AG04449 (cell line): ENCODE measurements at places on chromosomes 1 and 21.
A peak's percentile ranks its signal among the peaks of the same experiment; 100 is the strongest.

- DNase-seq = no peak
Observed at GRCh38 chr1:243831463-243831862, 18.6 kb downstream of the AKT3 start.

DNA sequence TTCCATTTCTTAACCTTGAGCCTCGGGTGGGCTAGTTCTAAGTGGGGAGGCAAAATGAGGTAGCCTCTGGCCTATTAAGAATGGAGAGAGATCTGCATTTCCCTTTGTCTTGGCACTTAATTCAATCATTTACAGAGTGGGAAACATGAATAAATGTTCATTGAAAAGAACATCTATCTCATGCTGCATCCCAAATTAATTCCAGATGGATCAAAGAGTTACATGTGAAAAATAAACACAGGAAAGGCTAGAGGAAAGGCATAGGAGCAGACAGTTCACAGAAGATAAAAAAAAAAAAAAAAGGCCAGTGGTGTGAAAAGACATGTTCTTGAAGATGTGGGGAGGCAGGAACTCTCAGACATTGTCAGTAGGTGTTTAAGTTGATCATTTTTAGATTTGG is 35.7 kb upstream of the EPS8L3 start:
- no peak for DNase-seq

DNA sequence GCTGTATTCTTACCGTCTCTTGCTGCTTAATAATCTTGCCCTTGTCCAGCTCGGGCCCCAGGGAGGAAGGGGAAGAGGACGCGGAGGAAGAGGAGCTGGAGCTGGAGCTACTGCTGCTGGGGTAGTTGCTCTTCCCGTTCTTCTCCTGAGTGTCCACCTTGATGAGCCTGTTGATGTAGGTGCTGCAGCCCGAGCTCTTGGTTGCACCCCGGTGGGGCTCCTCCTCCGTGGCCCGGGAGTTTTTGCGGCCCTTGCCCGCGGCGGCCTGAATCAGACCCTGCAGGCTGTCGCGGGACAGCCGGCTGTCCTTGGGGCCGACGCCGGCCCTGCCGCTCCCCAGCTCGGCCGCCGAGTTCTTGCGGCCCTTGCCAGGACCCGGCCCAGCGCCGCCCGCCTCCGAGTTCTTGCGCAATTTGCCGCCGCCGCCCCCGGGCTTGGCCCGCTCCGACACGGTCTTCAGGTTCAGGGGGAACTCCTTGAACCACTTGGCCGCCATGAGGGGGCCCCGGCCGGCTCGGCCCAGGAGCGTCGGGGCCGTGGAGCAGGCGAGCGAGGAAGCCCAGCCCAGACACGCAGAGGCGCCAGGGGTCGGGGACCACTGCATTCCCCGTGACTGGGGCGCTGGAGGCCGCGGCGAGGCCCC is 475 bp upstream of the TDRD10 start:
- no peak for DNase-seq

- no peak for DNase-seq
Observed at GRCh38 chr1:234917495-234918180, 211.0 kb downstream of the TOMM20 start.

DNA sequence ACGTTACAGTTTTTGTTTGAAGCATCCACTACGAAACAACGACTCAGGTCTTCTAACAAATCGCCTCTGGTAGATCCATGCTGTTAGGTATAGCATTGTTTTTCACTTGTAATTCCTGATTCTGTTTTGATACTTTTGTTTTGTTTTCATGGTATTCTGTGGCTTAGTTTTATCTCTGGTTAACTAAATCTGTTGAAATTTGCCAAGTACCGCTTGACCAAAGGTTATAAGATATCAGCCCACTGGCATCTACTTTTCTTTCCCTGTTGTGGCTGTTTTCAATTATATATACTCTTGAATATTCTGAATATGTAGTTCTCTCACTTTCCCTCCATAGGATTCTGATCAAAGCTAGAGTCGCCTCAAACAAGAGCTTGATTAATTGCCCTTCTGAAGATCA is 274.8 kb upstream of the C1orf105 start:
- DNase-seq = no peak

DNA sequence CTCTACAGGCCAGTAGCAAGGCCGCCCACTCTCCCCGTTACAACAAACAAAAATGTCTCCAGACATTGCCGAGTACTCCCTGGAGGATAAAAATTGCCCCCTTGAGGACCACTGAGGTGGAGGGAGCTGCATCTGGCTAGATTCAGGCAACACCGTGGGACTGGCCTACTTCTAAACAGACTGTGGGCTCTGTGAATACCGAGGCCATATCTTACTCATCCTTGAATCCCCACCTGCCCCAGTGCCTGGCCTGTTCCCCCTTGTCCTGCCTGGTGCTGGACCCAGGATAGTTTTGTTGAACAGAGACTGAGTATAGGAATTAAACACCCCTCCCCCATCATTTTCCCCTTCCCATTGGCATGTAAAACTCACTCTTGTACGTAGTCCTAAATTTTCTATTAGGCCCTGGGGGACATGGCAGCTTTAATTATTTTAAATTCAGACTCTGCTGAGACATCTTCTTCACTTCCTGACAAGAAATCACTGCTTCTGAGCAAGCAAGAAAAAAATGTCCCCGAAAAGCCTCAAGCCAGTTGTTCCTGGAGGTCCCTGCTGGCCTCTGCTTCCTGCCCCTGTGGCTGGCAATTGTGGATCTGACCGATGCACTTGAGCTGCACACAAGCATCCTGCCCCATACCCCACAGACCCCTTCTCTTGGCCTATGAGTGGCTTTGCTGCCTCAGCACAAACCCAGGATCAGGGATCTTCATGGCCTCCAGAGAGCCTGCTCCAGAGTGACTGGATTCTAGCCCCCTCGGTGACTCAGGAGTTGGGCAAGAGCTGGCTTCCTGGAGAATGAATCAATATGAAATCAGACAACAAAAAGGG is 111.0 kb downstream of the ACTL8 start:
- DNase-seq = peak; percentile 76

DNA sequence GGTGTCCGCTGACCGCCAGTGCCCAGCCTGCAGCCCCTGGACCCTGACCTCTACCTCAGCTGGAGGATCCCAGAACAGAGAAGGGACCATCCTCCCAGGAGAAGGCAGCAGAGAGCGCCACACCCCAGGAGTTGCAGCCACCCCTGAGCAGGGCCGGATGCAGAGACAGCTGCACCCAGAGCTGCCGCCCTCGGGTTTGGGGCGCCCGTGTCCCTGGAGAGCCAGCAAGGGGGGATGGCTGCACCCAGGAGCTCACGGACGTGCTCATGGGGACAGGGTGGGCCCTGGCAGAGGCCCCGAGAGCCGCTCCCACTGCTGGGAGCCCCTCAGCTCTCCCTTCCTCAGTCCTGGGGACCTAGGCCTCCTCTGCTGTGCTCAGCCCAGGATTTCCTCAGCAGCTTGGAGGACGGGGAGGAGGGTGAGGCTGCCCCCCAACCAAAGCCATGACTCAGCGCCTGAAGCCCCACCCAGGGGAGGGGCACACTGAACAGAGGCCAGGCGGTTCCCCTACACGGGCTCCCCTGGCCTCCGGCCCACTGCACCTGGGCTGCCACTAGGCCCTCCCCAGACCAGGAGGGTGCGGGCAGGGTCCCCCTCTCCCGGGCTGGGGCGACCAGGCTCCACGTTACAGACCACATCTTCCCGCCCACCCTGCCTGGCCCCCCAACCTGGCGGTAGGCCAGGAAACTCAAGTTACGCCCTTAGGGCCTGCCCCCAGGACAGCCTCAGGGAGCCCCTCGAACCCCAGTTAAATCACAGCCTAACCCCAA is 2.2 kb downstream of the ACAP3 start:
- no peak for DNase-seq

- DNase-seq = no peak
Observed at GRCh38 chr1:54479251-54479650, 68.8 kb upstream of the ACOT11 start.

DNA sequence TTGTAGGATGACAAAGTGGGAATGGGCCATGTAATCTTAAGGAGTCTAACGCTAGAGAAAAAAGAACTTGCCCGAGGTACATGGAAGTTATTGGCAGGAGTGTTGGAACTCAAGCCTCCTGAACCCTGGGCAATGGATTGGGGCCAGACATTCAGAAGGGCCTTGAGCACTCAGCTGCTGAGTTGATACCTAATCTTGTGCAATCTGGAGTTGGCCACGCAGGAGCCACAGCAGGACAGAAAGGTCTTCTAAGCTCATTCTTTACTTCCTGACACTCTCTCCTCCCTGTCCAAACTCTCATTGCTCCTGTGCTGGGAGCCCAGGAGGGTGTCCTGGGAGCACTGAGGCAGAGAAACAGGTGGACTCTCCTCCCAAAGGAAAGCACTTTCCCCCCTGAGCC is 25.1 kb upstream of the CSF1 start:
- DNase-seq = no peak

DNA sequence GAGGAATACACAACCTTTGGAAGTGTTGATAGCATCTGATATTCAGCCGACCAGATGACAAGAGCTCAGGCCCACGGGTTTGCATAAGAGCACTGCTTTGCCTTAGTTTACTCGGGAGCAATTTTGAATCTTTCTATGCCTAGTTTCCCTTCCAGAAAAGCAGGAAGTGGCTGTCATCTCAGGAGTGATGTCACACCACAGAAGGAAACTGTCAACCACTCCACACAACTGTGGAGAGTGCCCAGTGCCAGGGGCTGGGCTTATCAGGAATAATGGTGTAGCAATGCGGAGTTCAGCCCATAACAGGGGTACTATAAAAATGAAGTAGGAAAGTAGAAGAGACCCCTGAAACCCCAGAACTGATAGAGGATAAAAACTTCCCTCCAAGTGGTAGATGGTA is 28.4 kb downstream of the NTPCR start:
- DNase-seq = no peak

- no peak for DNase-seq
Observed at GRCh38 chr1:91604632-91605031, 104.0 kb downstream of the CDC7 start.
